ENCODE measurements at places on chromosomes 11 and 22. TPM values are rescaled to one million over a fixed set of nuclear protein-coding genes. Genes with fewer than 3 reads are reported as not detected.

The APOA5 gene
- 0.20 TPM for total RNA-seq

DNA sequence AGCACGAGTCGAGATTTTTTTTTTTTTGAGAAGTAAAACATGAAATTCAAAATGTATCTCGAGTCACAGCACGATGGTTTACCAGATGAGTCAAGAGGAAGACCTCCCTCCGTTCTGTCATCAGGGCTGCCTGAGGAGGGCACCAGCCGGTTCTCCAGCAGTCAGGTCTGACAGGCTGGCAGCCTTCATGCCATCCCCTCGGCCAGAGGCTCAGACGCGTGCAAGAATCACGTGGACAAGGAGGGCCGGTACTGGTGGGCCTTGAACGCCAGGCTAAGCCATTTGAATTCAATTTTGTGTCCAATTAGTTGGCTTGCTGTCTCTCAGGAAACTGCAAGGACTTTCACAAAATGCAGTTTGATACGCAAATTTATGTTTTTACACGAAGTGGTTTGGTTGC, 1412.2 kb downstream of the BRD1 start:
- H3K36me3 ChIP-seq, result no peaks in the 10 kb centered on the region
- no peak overlapping the region for H3K4me3 ChIP-seq
- H3K27me3 ChIP-seq, result no peaks in the 10 kb centered on the region
- no peak for DNase-seq
- peaks cover 19% of the 10 kb centered on the region for H3K4me1 ChIP-seq

The NAT10 gene
- 70.8 TPM for total RNA-seq

DNA sequence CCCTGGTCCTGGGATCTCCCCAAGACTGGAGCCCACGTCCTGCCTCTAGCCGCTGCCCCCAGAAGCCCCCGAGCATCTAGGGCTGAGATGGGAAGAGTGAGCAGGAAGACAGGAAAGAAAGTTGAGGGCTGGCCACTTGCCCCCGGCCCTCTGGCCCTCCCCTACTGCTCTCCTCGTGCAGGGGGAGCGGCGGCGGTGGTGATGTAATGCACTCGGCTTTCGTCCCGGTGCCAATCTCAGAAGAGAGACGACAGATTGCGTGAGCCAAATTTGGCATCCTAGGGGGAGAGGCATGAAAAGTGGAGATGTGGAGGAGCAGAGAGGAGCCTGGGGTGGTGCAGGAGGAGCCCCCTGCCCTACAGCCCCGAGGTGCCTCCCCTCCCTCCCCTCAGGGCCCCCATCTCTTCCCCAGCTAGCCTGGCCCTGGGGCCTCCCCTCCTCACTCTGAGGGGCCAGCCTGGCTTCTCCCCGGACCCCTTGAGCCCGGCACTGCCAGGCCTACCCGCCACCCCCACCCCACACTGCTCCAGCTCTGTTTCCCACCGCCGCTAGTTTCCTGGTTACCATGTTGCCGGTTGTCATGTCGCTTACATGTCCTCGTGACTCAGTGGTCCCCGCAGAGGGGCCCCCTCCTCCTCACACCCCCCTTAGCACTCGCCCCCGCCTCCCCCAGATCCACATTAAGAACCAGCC, 2.5 kb downstream of the KCNJ4 start:
- H3K36me3 ChIP-seq, result no peaks in the 10 kb centered on the region
- H3K27ac ChIP-seq, result no peak overlapping the region
- peaks cover 56% of the 10 kb centered on the region for H3K27me3 ChIP-seq
- peaks cover 29% of the 10 kb centered on the region for H3K4me1 ChIP-seq
- DNase-seq, result no peak

The DUSP8 gene
- 2.5 TPM for total RNA-seq

DNA sequence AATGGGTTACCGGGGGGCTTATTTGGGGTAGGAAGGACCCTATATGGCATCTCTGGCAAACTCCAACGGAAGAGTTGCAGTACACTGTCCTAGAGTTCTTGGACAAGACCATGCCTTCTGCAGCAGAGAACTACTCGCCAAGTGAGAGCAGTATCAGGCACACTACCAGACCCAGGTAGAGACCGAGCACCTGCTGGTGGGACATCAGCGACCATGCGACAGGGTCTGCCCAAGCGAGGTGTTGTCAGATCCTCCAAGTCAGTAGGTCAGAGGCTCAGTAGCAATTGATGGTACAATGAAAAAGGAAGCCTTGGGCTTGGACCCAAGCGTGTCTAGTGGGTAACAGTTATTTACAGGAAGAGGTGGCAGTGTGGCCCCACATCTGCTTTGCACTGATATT, 3.1 kb upstream of the CHKB start:
- no peak overlapping the region for H3K4me3 ChIP-seq
- H3K27me3 ChIP-seq, result peaks cover 28% of the 10 kb centered on the region
- H3K27ac ChIP-seq, result no peak overlapping the region
- no peaks in the 10 kb centered on the region for H3K36me3 ChIP-seq
- no peak for DNase-seq
- H3K4me1 ChIP-seq, result peaks cover 9% of the 10 kb centered on the region

The BID gene
- total RNA-seq, result 27.6 TPM

GRCh38 chr11:65398362-65398910, 12.0 kb downstream of the FRMD8 start:
- no peak for DNase-seq
- no peaks in the 10 kb centered on the region for H3K27me3 ChIP-seq
- H3K36me3 ChIP-seq, result peaks cover 8% of the 10 kb centered on the region
- no peak overlapping the region for H3K4me3 ChIP-seq
- no peak overlapping the region for H3K27ac ChIP-seq

DNA sequence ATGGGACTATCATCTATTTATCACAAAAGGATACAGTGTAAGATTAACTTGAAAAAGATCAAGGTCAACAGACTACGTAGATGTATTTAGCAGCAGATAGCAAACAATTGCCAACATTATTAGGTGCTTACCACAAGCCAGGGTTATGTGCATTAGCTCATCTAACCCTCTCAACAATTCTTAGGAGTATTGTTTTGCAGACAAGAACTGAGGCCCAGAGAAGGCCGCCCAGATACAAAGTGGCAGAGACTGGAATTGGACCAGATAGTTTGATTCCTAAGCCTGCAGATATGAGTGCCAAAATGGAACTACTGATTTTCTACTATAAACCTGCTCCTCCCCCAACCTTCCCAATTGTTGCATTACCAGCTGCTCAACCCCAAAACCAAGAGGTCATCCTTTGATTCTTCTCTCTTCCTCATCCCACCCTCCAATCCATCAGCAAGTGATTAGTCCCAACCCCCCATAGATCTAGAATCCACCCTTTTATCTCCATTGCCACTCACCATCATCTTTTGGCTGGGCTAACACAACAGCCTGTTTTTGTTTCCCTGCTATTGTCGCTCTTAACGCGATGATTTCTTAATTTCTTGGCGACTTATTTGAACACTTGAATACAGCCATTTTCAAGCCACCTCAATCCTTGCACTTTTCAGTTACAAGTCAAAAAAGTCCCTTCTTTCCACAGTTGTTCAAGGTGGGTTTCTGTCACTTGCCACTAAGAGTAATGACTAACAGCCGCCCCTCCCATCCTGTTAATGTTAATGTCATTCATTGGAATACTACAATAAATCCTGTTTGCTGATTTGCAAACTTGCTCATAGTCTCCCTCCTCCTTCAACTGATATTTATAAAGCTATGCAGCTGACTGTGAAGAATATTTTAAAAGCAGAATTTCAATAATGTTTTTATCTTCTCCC, 2.7 kb downstream of the TMEM123 start:
- DNase-seq, result no peak
- peak overlapping the region; percentile 5 for H3K27ac ChIP-seq
- H3K36me3 ChIP-seq, result peaks cover 37% of the 10 kb centered on the region

DNA sequence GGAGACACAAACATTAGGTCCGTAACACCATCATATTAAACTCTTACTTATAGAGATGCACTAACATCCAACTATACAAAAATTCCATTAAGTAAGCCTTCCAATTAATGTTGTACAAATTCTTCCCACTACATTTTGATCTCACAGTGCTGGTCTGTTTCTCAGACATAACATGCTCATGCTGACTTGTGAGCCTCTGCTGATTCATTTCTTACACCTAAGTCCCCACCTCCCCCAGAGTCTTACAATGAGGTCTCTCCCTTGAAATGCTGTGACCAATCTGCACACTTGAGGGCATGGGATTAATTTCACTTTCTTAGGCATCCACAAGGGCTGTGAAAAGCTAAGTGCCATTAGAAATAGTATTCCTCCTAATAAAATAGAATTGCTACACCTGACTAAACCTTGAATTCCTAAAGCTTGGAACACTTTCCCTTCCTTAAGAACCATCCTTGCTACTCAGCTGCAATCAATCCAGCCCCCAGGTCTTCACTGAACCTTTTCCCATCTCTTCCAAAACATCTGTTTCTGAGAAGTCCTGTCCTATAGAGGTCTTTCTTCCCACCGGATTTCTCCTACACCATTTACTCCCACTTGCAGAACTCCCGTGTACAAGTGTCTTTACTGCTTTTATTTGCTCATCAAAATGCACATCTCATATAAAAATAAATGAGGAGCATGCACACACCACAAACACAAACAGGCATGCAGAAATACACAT, 2.0 kb downstream of the HBG1 start:
- H3K4me3 ChIP-seq, result no peak overlapping the region
- no peaks in the 10 kb centered on the region for H3K4me1 ChIP-seq
- no peak overlapping the region for H3K27ac ChIP-seq
- no peaks in the 10 kb centered on the region for H3K36me3 ChIP-seq
- H3K27me3 ChIP-seq, result no peaks in the 10 kb centered on the region
- no peak for DNase-seq

DNA sequence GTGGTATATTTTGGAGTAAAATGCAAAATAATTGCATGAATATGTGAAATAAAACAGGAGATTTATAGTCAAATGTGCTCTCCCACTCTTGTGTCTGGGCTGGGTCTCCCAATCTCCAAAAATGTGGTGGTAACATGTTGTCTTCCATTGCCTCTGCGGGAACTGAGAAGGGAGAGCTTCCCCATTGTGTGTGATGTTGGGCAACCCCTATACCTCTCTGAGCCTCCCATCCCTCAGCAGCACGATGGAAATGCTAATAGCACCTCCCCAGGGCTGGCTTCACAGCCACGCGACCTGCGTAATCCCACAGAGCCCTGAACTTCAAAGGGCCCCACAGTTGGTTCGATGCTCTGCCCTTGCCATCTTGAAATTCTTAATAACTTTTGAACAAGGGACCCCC, 72.0 kb downstream of the TP53I11 start:
- H3K27ac ChIP-seq, result no peak overlapping the region
- peaks cover 3% of the 10 kb centered on the region for H3K4me1 ChIP-seq
- no peak overlapping the region for H3K4me3 ChIP-seq
- H3K27me3 ChIP-seq, result no peaks in the 10 kb centered on the region

DNA sequence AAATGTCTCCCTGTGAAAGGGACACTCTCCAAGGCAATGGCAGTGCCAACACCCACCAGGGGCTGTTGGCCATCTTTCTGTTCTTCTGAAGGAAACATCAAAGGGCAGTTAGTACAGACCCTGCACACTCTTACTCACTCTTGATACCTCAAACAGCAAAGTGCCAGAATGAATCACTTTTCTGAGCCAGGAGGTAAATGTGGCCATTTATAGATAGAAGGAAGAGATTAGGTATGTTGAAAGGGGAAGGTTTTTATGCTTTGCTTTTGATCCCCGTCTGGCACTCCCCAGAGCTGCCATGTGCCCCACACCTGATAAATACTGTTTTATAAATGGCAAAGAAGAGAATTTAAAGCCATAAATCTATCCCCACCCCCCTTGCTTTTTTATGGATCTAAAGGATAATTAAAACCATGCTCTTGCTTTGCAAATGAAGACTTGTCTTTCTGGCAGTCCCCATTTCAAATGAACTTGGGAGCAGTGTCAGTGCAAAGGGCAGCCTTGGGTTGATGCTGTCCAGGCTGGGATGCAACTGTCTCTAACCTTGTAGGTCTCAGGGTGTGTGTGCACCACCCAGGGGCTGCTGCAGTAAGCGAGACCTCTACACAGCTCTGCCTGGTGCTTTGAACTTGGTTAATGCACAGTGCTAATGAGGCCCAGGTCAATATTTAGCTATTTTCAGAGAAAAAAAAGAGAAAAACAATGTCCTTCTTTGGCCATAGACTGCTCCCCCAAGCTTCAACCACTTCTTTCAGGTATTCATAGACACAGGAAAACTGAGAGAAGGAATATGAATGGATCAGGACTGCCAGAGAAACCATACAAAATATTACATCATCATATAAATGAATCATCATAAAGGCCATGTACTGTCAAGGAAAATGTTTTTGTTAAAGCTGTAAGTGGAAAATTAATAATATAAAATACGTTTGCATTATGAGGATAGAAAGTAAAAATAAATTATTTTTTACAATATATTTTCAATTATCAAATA, 207.5 kb downstream of the ETS1 start:
- no peaks in the 10 kb centered on the region for H3K36me3 ChIP-seq
- no peak for DNase-seq
- peaks cover 12% of the 10 kb centered on the region for H3K4me1 ChIP-seq
- H3K27ac ChIP-seq, result no peak overlapping the region
- H3K4me3 ChIP-seq, result no peak overlapping the region

The GRAP2 gene
- 0.64 TPM for total RNA-seq

DNA sequence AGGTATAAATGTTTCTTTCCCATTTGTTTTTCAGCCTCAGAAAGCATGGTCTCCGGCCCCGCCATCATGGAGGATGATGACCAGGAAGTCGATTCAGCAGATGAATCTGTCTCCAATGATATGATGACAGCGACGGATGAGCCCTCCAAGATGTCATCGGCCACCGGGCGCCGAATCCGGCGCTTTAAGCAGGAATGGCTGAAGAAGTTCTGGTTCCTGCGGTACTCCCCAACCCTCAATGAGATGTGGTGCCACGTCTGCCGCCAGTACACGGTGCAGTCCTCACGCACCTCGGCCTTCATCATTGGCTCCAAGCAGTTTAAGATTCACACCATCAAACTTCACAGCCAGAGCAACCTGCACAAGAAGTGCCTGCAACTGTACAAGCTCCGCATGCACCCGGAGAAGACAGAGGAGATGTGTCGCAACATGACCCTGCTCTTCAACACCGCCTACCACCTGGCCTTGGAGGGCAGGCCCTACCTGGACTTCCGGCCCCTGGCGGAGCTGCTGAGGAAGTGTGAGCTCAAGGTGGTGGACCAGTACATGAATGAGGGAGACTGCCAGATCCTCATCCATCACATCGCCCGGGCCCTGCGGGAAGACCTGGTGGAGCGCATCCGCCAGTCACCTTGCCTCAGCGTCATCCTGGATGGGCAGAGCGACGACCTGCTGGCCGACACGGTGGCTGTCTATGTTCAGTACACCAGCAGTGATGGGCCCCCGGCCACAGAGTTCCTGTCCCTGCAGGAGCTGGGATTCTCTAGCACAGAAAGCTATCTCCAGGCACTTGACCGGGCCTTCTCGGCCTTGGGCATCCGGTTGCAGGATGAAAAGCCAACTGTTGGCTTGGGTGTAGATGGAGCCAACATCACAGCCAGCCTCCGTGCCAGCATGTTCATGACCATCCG, 59.9 kb downstream of the SYT13 start:
- H3K36me3 ChIP-seq, result peaks cover 23% of the 10 kb centered on the region
- H3K27ac ChIP-seq, result no peak overlapping the region
- DNase-seq, result no peak
- H3K4me1 ChIP-seq, result no peaks in the 10 kb centered on the region
- H3K4me3 ChIP-seq, result no peak overlapping the region
- H3K27me3 ChIP-seq, result no peaks in the 10 kb centered on the region
